ENCODE measurements at places on chromosomes 7 and 10.

DNA sequence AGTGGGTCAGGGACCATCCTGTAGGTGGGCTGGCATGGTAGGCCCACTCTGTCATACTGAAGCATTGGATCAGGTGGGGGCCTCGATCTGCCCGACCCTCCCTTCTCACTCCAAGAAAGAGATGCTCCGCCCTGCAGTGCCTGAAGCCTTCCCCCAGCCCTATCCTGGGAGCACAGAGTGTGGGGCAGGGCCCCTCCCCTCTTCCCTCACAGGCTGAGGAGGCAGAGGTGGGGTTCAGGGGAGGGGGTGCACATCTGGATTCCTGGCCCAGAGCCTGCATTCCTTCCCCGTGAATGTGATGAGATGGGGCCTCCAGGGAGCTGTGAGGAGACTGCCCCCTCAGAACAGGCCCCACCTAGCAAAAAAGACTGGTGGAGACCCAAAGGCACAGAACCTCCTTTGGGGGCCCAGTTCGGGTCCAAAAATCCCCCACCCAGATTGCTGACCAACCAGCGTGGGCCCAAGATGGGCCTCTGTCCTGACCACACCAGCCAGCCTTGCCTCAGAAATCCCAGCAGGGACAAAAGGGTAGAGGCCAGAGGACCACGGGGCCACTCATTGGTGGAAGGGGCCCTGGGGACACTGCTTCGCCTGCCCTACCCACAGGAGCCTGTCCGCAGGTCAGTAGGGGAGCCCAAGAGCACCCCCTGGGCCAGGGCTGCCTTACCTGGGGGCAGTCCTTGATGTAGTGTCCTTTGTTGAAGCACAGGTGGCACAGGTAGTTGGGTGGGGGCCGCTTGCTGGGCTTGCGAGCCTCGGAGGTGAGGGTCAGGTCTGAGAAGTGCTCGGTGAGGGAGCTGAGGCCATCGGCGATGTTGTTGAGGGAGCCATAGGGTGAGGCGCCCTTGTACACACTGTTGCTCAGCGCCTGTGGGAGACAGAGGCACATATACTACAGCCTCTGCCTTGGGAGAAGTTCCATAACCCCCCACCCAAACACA, 13.3 kb downstream of the ZCCHC24 start:
- DNase-seq, result no peak

GRCh38 chr10:74382663-74383062, 231.6 kb downstream of the ADK start:
- no peak for DNase-seq

- no peak for DNase-seq
Measured at GRCh38 chr7:11702938-11703337, 129.1 kb downstream of the THSD7A start.

DNA sequence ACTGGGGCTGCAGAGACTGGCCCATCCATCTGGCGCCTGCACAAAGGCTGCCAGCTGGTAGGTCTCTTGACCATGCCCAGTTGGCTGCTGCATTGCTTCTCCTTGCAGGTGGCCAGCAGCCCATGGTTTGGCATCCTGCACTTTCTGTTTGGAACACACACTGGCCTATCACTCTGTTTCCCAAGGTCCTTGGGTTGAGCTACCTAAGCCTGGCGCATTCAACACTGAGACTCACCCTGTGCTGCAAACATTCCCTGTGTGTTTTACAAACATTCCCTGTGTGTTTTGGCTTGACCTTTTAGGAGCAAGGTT, 55.5 kb downstream of the TACR2 start:
- no peak for DNase-seq

- DNase-seq, result no peak
Measured at GRCh38 chr7:137715533-137715932, 131.2 kb downstream of the DGKI start.

DNA sequence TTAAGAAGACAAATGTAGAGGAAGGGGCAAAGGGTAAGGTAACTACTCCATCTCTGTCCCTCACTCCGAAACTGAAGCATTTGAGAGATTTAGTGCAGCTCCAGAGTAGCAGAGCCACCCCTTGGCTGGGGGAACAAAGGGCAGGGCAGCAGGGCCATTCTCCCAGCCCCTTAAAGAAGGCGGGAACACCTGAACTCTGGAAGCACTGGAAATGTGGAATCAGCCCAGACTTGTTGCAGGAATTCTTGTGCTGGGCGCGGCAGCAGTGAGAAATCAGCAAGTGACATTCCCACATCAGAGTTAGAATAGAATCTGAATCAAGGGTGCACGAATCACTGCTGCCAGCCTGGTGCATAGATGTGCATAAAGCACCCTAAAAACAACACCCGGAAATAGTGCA, 34.4 kb upstream of the GRM8 start:
- no peak for DNase-seq

DNA sequence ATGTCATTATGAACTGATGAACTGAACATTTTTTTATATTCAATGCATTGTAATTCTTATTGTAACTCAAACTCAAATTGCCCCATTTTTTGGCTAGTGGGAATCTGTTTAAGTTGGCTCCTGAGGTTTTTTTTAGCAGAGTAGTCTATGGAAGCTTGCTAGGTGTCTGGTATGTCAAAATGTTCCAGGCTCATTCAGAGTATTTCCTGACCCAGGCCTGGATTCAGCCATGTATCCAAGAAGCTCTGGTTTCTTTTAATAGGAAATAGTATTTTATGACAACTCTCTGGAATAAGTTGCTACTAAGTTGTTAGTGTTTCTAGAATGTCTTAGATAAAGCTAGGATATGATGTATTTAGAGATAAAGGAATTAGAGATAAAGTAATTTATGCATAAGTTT, 288.0 kb downstream of the ARL4A start:
- no peak for DNase-seq

DNA sequence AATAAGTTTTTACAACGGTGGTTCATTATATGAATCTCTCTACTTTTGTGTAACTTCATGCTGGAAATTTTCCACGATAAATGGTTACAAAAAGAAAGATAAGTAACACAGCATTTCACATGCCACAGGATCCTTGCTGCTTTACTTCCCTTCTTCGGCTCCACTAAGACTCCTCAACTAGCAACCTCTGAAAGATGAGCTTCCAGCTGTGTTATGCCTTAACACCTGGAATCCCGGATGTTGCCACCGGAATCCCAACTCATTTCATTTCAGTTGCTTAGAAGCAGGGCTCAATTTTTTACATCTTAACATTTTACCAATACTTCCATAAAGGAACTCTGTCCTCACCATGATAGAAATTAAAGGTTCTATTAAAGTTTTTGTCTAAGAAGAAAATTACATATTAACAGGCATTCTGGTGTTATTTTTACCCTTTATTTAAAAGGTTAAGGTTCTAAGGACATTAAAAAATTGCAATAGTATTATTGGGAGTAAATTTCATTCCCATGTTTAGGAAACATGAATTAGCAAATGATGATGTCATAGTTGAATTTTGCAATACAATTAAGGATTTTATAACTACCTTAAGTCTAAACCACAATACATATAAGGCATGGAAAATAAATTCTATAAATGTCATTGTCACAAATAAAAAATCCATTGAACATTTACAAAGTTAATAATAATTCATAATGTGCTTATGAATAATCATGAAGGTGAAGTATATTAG, 57.1 kb upstream of the IL6 start:
- no peak for DNase-seq

GRCh38 chr7:121537031-121537430, 140.9 kb upstream of the FAM3C start:
- no peak for DNase-seq

GRCh38 chr10:33733058-33733457, 398.6 kb upstream of the NRP1 start:
- DNase-seq, result no peak

DNA sequence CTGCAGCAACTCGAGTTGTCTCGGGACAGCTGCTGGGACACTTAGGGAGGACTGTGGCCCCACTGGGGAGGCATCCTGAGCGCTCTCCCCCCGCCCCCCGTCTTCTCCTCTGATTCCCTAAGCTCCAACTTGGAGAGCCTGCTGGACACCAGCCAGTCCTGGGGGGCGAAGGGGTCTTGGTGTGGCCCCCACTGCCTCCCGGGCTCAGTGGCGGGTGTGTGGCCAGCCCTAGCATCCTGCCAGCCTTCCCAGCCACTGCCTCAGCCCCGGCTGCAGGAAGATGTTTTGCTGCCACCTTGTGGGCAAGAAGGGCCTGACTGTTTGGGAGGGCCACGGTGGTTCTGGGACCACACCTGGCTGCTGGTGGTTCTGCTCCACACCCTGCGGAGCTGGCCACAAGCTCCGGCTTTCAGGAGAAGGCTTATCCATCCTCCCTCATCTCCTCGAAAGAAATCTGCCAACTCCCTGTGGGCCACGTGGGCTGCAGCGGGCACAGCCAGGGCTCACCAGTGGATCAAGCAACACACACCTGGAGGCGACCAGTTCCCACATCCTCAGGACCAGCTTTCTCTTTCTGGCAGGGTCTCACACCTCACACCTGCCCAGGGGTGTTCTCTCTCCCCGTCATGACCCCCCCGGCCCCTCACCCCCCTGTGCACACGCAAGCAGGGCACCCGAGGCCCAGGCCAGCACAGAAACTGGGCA, 24.8 kb downstream of the AGAP3 start:
- DNase-seq, result peak; percentile 22

DNA sequence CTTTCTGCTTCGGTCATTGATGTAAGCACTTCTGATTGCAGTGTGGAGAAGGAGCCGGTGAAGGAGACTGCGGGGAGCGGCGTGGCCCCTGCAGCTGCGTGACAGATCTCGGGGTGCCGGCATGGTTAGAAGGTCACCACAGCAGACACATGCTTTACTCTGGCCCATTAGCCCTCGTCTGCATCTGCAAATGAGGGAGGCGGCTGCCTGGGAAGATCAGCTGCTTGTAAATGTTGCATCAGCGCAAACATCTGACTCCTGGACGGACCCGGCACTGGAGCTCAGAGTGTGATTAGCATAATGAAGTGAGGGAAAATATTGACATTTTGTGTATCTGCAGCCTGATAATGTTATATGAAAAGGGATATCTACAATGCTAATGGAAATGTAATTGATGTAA, 30.5 kb upstream of the MNX1 start:
- DNase-seq, result no peak

DNA sequence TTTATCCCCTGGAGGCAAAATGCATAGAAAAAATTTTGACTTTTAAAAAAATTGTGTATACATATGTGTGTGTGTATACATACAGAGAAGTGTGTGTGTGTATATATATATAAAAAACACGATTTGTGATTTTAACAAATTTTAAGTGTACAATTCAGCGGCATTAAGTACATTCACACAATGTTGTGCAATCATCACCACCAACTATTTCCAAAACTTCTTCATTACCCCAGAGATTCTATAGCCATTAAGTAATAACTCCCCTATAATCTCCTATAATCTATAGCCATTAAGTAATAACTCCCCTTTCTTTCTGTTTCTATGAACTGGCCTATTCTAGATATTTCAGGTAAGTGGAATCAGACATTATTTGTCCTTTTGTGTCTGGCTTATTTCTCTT, 20.7 kb upstream of the CAMK2B start:
- no peak for DNase-seq

GRCh38 chr7:1136841-1137516, 23.0 kb downstream of the ZFAND2A start:
- no peak for DNase-seq

DNA sequence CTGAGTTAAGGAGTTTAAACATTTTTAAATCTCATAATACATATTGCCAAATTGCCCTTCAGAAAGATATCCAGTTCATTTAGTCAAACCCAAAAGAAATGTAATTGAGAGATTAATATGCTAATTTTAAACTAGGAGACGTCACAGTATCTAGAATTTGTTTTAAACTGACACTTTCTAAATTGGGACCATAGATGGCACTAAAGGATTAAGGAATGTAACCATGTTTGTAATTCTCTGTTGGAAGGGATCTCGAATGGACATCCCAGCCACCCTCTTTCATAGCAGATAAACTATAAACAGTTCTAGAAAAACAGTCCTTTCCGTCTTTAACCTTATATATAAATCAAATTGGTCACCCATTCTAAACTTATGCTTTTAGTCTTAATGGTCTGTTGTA, 30.0 kb upstream of the SAMD9L start:
- DNase-seq, result no peak

GRCh38 chr7:69476416-69476815, 121.9 kb upstream of the AUTS2 start:
- no peak for DNase-seq

DNA sequence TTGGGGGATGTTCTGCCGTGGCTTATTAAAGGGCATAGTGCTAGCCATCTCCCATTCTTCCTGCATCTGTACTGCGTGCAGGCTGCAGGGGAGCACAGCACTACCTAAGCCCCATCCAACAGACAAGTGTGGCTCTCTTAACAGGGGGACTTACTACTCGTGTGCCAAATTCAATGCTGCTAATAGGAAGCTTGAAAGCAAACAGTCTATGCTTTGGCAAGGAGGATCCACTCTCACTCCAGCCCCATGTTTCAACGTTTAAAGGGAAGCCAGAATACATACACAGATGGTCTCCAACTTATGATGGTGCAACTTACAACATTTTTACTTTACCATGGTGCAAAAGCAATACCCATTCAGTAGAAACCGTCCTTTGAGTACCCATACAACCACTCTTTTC, 228.0 kb upstream of the C7orf33 start:
- no peak for DNase-seq

GRCh38 chr10:78774999-78775711, 293.6 kb upstream of the ZMIZ1 start:
- DNase-seq, result no peak

- no peak for DNase-seq
Measured at GRCh38 chr10:117442521-117442920, 67.3 kb upstream of the PDZD8 start.

- no peak for DNase-seq
Measured at GRCh38 chr7:108384716-108385483, 71.3 kb downstream of the NRCAM start.

- DNase-seq, result no peak
Measured at GRCh38 chr10:52703898-52704297, 68.7 kb downstream of the MBL2 start.

DNA sequence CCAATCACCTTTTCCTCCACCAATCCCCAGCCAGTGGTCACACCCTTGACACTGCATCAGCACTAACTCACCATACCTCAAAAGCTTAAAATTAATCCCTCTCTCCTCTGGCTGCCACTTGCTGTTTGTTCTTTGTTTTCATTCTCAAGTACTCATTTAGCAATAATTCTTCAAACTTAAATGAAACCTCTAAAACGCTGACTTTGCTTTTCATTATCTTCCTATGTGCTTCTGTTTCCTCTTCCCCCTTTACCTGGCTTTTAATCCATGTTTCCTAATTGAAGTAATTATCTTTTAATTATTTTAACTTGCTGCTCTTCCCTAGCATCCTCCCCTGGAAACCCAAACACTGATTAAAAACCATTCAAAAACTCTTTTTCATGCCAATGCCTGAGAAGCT, 348.9 kb upstream of the MEOX2 start:
- no peak for DNase-seq

All from bone marrow (tissue), 2 donors.